ENCODE measurements at places on chromosomes 7 and 10. TPM values are rescaled to one million over a fixed set of nuclear protein-coding genes. Genes with fewer than 3 reads are reported as not detected.

DNA sequence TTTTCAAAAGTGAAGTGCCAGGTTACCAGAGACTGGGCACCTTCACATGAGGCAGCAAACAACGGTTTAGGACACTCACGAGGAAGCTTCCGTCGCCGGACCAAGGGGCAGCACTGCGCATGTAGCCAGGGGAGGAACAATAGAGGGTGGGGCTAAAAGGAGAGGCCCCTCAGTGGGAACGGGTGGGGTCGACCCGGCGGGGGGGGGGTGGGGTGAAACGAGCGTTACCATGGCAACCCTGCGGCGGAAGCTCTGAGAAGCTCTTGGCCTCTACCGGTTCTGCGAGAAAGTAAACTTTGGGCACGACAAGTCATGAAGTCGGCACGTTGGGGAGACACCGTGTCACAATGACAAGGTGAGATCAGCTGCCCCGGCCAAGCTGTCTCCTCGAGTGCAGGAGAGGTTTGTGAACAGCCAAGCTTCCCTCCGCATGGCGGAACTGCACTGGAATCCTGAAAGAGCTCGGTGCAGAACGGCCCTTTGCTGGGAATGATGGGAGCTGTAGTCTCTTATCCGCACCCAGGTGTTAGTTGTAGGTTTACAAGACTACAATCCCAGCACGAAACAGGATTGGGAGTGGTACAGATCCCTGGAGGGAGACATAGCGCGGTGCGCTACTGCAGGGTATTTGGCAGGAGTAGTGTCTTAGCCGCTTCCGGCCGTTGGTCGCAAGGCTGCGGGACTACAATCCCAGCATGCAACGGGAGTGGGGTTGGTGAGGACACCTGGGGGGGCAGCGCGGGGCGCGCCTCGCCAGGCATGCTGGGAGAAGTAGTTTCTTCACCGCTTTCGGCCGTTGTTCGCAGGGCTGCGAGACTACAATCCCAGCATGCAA lies 72.8 kb upstream of the ZNF722 start:
- DNase-seq, result no peak

Gene LRRC4
- total RNA-seq, result 15.9 TPM

Gene CCDC3
- 1.6 TPM for total RNA-seq

GRCh38 chr7:128172151-128172550 lies 68.9 kb upstream of the LEP start:
- DNase-seq, result no peak

- no peak for DNase-seq
Observed at GRCh38 chr10:132441818-132442524, 45.0 kb downstream of the PWWP2B start.

Gene ADRA2A
- total RNA-seq, result 13.1 TPM

DNA sequence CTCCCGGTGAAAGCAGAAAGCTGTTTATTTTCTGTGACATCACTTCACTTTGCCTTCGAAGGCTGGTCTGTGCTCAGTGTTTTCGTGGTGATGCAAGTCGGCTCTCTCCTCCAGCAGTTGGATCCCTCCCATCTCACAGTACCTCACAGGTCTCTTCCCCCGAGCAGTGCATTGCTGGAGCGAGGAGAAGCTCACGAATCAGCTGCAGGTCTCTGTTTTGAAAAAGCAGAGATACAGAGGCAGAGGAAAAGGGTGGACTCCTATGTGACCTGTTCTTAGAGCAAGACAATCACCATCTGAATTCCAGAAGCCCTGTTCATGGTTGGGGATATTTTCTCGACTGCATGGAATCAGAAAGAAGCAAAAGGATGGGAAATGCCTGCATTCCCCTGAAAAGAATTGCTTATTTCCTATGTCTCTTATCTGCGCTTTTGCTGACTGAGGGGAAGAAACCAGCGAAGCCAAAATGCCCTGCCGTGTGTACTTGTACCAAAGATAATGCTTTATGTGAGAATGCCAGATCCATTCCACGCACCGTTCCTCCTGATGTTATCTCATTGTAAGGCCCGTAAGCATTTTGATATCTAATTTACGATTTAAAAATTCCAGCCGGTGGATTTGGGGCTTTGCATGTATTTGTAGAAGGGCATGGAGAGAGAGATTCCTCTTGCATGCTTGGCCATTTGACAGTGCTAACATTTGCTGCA lies at the start of gene LGI1:
LGI1 (plus strand) TSS at position 136 of the 707 bp plus-strand sequence; CDS start at position 345, 209 bp downstream.
- DNase-seq, result no peak

Gene DMBT1
- total RNA-seq, result 1.0 TPM

DNA sequence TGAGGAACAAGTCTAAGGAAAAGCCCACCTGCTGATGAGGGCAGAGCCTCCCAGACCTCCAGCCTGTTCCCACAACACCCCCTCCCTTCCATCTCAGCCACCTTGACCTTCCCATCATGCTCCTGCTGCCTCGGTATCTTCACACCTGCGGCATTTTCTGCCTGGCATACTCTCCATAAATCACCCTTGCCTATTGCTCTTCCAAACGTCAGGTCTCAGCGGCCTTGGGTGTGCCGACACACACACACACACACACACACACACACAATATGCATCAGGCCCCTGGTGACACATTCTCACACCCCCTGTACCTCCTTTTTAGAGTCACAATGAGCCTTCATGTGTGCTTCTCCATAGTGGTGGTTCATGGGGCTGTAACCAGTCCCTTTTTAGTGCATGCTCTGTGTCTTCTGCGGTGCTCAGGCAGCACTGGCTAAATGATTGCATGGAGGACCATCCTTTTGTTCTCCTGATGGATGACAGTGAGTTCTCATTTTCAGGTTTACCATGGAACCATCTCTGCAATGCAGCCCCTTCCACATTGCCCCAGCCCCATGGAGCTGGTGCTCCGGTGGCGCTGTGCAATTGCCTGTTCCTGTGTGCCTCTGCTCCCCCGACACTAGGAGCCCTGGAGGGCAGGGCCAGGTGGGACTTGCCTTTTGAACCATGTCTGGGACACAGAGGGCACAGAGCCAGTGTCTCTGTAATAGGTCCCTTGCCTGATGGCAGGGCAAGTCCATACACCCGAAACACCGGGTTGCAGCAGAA lies 4.5 kb downstream of the ADIRF start:
- DNase-seq, result no peak

DNA sequence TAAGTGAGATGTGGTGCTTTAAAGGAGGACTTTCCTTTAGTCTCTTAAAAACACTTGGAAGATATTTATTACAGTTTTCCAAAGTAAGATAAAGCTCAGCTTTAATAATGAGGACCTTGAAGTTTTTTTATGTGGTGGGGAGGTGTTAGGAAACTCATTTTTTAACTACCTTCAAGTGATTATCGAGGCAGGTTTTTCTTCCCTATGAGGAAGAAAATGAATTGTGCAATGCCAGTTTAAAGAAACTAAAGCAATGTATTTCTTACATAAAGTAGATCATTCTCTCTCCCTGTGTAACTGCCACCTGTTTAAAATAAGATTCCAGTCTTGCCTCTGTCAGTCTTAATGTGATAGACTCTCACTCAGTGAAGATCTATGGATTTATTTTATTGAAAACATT lies 27.9 kb downstream of the ZEB1 start:
- no peak for DNase-seq

DNA sequence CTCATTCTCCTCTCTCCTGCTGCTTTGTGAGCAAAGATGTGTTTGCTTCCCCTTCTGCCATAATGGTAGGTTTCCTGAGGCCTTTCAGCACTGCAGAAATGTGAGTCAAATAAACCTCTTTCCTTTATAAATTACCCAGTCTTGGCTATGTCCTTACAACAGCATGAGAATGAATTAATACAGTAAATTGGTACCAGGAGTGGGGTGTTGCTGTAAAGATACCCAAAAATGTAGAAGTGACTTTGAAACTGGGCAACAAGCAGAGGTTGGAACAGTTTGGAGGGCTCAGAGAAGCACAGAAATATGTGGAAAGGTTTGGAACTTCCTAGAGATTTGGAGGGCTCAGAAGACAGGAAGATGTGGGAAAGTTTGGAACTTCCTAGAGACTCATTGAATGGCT lies 388.7 kb upstream of the GHITM start:
- no peak for DNase-seq

- DNase-seq, result no peak
Observed at GRCh38 chr7:15862016-15862780, 175.7 kb upstream of the MEOX2 start.

Gene GTF2IRD2
- total RNA-seq, result 36.2 TPM

GRCh38 chr7:98133181-98133580 lies 26.5 kb downstream of the LMTK2 start:
- no peak for DNase-seq

DNA sequence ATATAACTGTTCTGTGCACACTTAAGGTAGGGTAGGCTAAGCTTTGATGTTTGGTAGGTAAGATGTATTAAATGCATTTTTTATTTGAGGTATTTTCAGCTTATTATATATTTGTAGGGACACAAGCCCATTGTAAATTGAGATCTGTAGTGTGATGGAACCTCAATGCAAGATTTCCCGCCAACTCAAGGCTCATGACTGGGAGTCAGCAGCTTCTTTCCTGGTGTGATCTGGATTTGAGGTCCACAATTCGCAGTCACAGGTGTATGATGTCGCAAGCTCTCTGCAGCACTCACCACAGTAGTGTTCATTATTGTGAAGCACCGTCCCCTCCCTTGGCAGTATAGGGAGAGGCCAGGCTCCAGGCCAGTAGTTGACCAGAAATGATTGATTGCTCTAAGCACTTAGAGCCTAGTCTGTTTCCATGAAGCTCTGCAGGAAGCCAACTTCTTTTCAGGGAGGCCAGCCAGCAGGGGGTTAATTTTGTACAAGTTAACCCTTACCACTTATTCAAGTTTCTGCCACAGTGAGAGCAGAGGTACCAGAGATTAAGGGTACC lies 54.9 kb downstream of the SEM1 start:
- DNase-seq, result no peak

Gene ACBD7
- total RNA-seq, result 10.7 TPM

DNA sequence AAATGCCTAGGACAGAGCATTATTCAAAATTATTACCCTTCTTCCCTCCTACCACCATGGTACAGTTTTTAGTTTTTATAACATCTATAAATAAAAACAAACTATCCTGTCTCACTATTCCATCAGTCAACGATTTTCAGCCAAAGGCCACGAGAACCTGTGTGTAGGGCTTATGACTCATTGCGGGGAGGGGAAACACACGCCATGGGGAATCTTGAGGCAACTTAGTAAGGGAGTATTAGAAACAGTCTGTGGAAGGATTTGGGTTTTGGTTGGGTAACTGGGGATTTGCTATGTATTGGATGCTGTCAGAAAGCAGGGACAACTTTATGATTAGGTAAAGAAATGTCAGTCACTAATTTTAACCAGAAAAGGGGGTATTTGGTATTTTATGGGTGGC lies 14.7 kb downstream of the GPR141 start:
- DNase-seq, result no peak

Gene ZNF107
- total RNA-seq, result 16.5 TPM

- DNase-seq, result no peak
Observed at GRCh38 chr10:122014652-122015248, 25.8 kb downstream of the TACC2 start.

GRCh38 chr7:92586403-92586802 lies 3.8 kb downstream of the FAM133B start:
- no peak for DNase-seq

- DNase-seq, result peak; percentile 44
Observed at GRCh38 chr7:5450549-5451327, 27.1 kb upstream of the TNRC18 start.

- no peak for DNase-seq
Observed at GRCh38 chr7:66429498-66430163, 199.1 kb upstream of the KCTD7 start.

- DNase-seq, result no peak
Observed at GRCh38 chr10:83677795-83678194, 461.5 kb upstream of the GHITM start.

Gene ZWINT
- total RNA-seq, result 44.5 TPM

GRCh38 chr7:1861799-1862458 lies 191.9 kb downstream of the ELFN1 start:
- no peak for DNase-seq

Gene HOXA11
- total RNA-seq, result not detected

DNA sequence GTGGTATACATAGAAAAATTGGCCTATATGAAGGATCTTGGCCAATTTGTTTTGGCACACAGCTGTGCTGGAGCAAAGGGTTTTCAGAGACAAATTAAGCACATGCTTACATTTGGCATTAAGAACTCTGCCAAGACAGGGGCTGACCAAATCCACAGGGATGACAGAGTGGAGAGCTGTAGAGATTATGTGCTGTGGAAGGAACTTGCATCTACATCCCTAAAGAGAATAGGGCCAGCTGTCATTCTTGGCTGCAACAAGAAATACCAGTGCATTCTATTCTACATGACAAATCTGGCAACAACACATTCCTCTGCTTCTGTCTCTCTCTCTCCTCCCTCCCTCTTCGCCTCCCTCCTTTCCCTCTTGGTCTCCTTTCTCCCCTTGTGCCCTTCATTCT lies 75.6 kb downstream of the POM121L12 start:
- DNase-seq, result no peak

Gene MYH16
- total RNA-seq, result not detected

DNA sequence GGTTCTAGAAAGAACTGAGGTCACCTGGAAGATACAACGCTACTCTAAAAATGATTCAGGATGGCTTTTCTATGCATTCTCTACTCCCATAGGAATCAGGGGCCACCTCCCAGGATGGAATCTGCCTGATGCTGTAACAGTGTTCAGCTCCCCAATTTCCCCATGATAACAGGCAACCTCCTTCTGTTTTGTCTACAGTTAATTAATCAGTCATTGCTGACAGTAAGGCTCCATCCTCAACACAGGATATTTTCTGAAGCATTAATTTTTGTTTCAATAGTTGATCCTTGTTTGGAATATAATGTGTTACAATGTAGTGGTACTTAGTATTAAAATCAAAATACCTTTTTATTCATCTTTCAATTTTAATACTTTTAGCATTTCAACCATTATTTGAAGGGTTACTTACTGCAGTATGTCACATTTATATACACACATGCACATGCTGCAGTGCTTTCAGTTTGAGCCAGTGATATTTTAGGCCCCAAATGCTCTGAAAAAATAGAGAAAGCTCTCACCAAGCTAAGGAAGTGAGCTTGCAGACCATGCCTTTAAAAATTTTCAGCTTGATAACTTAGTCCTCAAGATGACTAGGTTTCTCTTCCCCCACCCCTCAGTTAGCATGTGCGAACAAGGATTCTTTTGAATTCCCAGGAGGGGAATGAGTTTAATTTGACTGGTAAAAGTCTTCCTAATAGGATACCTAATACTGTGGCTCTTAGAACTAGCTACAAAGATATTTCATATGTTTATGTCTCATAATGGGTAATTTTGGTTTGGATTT lies 592 bp upstream of the PIK3CG start:
- DNase-seq, result no peak

Gene PANK1
- 38.0 TPM for total RNA-seq

DNA sequence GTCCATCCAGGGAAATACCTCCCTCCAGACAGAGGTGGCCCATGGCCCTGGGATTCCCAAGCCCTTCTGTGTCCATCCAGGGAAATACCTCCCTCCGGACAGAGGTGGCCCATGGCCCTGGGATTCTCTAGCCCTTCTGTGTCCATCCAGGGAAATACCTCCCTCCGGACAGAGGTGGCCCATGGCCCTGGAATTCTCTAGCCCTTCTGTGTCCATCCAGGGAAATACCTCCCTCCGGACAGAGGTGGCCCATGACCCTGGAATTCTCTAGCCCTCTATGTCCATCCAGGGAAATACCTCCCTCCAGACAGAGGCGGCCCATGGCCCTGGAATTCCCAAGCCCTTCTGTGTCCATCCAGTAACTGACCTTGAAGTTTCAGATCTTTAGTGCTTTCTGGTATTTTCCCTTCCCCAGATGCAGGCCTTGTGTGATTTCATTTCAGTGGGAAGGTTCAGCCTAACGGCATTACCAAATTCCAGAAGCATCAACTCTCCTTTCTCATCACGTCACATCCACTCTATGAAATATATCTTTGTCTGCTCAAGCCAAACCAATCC lies 28.8 kb upstream of the DIP2C start:
- DNase-seq, result no peak
